Natural killer cell (primary cell): ENCODE measurements at places on chromosomes 6 and 20. TPM values are rescaled to one million over a fixed set of nuclear protein-coding genes. Genes with fewer than 3 reads are reported as not detected.

GRCh38 chr6:1593958-1594314, 15.8 kb upstream of the FOXC1 start:
- DNase-seq: no peak

- DNase-seq: no peak
These were observed 288.5 kb downstream of the PRL start for GRCh38 chr6:22008248-22008836.

DNA sequence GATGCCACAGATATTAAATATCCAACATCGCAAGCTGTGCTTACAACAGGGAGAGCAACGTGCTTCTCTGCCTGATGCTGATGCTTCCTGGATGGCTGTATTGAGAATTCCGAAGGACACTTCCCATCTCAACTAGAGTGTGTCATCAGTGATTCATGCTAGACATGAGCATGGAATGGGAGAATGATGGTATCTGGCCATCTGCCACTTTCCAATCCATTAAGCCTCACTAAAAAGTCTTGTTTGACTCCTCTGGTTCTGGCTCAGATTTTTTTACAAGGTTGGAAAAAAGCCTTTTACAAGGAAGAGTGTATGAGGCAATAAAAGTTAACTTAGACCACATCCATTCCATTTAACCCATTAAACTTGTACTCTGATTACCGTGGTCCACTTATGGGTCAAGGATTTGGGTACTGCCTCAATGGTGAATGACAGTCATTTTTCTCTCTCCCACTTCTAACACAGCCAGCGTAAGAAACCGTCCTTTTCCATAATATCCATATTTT, 265.3 kb downstream of the UST start:
- DNase-seq: no peak

GRCh38 chr20:3767110-3767426, 485 bp downstream of the ADISSP start:
- DNase-seq: no peak

WFDC9 gene
- total RNA-seq: not detected

ULBP2 gene
- total RNA-seq: 2.4 TPM
